ENCODE measurements at places on chromosomes 13 and 19. TPM values are rescaled to one million over a fixed set of nuclear protein-coding genes. Genes with fewer than 3 reads are reported as not detected.

DNA sequence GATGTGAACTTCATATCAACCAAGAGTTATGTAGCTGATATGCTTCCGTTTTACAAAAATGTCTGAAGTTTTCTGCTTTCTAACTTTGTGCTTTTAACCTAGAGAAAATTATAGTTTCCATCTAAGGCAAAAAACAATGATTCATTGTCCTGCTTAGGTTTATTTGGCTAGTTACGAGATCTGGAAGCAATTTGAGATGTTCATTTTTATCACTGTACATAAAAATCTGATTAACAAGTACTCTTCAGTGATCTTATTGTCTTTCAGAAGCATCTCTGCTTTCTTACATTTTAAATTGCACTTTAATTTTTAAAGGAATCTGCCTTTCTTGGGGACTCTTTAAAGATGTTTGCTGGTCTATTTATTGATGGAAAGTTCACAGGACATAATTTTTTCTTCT lies 188.1 kb downstream of the RFC3 start:
- DNase-seq = no peak

Gene PNMA8C
- total RNA-seq = 0.12 TPM

GRCh38 chr13:99955107-99955746 lies 16.3 kb downstream of the ZIC5 start:
- no peak for DNase-seq

DNA sequence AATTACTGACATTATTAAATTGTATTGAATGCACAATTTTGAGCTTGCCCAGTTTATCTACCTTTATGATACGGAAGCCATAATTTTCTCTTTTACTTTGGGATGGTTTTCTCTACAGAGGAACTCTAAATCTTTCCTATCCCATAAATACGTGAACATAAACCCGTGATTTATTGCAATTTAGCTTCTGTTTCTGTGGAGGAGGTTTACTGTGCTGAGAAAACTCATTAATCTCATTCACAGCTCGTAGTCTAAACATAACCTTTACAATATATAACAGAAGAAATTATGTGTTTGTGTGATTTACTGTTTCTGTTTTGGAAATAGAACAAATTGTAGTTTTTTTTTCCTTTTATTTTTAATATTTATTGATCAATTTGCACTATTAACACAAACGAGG lies 207.1 kb upstream of the PCDH9 start:
- DNase-seq = no peak

- no peak for DNase-seq
These were observed 166.2 kb downstream of the FGF14 start for GRCh38 chr13:102235689-102236088.

GRCh38 chr19:13047374-13047773 lies 52.1 kb downstream of the NFIX start:
- no peak for DNase-seq

Gene C1QTNF9B
- total RNA-seq = not detected

DNA sequence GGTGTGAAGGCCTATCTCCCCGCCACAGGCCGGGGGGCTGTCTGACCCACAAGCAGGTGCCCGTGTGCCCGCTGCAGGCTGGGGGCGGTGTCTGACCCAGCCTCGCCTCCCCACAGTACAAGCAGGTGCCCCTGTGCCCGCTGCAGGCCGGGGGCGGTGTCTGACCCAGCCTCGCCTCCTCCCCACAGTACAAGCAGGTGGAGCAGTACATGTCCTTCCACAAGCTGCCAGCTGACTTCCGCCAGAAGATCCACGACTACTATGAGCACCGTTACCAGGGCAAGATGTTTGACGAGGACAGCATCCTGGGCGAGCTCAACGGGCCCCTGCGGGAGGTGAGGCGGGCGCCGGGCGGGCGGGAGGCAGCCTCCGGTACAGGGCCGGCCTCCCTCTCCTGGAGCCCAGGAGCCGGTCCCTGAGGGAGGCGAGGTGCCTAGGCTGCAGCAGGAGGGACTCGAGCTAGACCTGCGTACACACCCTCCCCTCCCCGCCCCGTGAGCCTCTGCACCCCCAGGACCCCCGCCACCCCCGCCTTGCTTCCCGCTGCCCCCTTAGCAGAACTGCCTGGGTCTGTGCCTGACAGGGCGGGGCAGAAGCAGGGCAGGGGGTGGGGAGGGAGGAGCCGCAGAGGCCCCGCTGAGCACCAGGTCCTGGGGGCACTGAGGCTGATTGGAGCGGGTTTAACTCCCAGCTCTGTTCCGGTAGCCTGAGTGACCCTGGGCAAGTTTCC lies 20.6 kb downstream of the HCN2 start:
- no peak for DNase-seq

DNA sequence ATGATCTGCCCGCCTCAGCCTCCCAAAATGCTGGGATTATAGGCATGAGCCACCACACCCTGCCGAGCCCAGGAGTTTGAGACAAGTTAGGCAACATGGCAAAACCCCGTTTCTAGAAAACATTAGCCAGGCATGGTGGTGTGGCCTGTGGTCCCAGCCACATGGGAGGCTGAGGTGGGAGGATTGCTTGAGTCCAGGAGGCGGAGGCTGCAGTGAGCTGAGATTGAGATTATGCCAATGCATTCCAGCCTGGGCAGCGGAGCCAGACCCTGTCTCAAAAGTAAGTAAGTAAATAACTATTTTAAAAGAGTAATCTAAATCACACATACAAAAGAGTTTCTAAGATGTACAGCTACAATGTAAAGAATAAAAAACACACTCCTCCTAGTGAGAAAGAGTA lies 41.9 kb downstream of the SKA3 start:
- no peak for DNase-seq

- no peak for DNase-seq
These were observed 32.6 kb downstream of the RAB20 start for GRCh38 chr13:110528911-110529310.

GRCh38 chr13:90868321-90868920 lies 479.1 kb upstream of the MIR17HG start:
- DNase-seq = no peak

GRCh38 chr13:80873589-80873988 lies 532.7 kb upstream of the SPRY2 start:
- no peak for DNase-seq

DNA sequence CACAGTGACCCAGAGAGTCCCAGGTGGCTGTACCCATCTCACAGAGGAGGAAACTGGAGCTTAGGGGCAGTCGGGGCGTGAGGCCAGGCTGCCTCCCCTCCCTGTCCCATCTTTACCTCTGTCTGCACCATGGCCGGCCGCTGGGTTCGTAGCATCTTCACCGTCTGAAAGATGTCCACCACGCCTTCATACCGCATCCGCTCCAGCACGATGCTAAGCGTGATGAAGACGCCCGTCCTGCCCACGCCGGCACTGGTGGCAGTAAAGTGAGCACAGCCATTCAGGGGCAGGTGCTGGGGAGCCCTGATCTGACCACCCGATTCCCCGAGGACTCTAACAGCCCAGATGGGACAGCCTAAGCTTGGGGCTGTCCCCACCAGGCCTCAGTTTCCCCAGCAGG lies 132.8 kb downstream of the PTPRS start:
- DNase-seq = no peak

- DNase-seq = no peak
These were observed 3.4 kb downstream of the FNDC3A start for GRCh38 chr13:48978942-48979601.

DNA sequence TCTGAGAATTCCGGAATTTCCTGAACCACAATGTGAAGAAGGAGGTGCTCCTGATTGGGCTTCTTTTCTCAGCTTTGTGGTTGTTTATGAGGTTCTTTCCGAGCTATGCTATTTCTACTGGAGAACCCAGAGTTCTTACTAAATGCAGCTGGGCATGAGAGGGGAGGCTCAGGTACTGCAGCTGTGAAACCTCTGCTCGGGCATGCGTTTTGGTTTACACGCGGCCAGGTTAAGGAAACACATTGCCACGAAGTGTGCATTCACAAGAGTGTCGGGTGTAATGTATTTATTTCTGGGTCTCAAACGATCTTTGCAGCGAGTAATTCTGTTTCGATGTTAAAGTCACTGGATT lies 661 bp upstream of the MIR17HG start:
- peak; percentile 44 for DNase-seq

GRCh38 chr19:38563475-38563874 lies 54.3 kb downstream of the MAP4K1 start:
- no peak for DNase-seq

GRCh38 chr13:107427536-107427935 lies 787.8 kb downstream of the LIG4 start:
- DNase-seq = no peak

DNA sequence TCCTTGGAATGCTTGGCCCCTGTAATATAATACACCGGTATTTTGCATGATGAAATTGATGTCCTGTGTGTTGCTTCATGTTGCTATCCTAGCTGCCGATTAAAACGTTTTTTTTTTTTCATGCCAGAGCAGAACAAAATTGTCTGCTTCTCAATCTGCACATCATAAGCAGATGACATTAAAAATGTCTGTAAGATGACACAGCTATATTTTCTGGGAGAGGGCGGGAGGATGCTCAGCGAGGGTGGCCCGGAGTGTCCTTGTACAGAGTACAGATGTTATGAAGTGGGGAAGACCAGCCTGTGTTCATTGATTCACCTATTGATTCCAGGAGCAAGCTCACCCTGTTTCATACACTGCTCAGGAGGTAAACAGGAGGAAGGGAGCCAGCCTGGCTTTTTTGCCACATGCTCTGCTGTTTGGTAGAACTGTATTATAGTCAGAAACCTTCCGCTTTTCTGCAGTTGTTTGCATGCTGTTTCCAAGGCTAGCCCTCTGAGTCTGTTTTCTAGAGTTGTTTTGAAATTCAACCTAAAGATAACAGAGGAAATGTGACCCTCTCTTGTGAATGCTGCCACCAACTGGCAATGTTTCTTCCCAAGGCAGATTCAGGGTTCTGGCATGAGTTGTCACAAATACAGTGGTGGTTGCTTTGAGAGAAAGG lies 4.7 kb upstream of the IRS2 start:
- DNase-seq = no peak

- DNase-seq = no peak
These were observed 25.8 kb downstream of the PNPLA6 start for GRCh38 chr19:7561325-7561724.

DNA sequence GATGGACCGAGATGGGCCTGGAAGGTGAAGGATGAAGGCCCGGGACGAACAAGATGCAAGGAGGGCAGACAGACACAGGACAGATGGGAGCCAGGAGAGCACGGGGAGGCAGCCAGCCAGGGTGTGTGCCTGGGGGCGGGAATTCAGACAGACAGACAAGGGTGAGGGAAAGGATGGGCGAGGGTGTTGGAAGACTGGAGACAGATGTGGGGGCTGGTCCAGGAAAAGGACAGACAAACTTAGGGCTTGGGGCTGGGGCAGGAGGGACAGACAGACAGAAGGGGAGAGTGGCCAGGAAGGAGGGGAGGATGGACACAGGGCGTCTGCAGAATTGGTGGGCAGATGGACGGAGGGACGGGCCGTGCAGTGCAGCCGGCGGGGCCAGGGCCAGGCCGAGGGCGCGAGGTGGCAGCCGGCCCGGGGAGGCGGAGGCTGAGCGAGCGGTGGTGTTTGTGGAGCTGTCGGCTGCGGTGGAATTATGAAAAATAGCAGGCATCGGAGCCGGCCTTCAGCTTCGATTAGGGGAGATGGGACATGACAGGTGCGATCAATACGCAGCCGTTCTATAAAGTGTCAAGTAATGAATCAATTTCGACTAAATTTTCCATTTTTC lies 4.6 kb upstream of the ERFL start:
- DNase-seq = no peak

Gene ZNF208
- 1.6 TPM for total RNA-seq

Gene TGFB1
- total RNA-seq = 32.3 TPM

DNA sequence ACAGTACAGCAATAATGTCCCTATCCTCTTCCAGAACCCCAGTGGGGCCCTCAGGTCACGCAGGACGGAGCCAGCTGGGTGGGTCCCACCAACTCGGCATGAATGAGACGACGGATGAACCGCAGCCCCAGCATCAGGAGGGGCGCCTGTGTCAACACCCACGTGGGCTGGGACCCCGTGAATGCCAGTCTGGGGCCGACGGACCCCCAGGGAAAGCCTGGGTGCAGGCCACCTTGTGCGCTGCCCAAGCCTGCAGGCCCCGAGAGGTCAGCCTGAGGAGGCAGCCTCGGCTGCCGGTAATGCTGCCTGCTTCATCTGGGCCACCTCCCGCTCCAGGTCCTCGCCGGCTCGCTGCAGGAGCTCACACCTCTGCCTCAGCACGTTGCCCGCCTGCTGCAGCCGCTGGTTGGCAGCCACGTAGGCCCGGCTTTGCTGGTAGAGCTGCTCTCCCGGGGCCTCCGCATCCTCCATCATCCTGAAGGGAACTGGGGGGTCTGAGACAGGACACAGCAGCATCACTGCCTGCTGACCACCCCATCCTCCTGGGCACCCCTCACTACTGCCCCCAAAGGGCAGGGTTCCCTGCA lies 4.2 kb downstream of the C19orf25 start:
- no peak for DNase-seq

Gene STK24
- 28.4 TPM for total RNA-seq

Gene APOE
- total RNA-seq = 19.6 TPM

Gene CBY2
- total RNA-seq = not detected

Gene SMIM44
- not detected for total RNA-seq

GRCh38 chr19:18791315-18791678 lies 192 bp upstream of the COMP start:
- DNase-seq = no peak

GRCh38 chr19:30355586-30355985 lies 16.6 kb upstream of the ZNF536 start:
- DNase-seq = no peak

GRCh38 chr19:18789883-18790565 lies 1.1 kb downstream of the COMP start:
- no peak for DNase-seq

Gene TMEM221
- total RNA-seq = 0.46 TPM

Gene NCR1
- 0.31 TPM for total RNA-seq
